ENCODE measurements at places on chromosomes 6 and 20.

DNA sequence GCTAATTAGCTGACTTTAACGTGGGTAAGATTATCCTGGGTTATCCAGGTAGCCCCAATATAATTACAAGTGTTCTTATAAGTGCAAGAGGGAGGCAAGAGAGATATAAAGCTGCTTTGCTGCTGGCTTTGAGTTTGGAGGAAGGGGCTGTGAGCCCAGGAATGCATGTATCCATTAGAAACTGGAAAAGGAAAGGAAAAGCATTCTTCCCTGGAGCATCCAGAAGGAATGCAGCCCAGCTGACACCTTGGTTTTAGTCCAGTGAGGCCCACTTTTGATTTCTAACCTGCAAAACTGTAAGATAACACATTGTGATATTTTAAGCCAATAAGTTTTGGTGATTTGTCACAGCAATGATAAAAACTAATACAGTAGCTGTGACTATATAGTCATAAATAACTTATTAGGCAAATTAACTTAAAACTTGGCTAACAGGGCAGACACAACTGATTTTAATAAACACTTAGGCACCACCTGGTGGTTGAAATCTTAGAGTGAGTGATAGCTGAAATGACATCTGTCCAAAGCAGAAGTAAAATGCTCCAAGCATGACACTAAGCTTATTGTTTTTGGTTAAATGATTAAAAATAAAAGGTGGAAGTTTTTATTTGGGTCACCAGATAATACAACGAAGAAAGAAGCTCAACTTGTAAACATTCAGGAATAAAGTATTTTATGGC lies 35.6 kb downstream of the ADGRF4 start:
- DNase-seq = no peak

GRCh38 chr6:106517706-106518105 lies 111.6 kb downstream of the RTN4IP1 start:
- DNase-seq = no peak

GRCh38 chr6:145135702-145136101 lies 599.6 kb downstream of the EPM2A start:
- DNase-seq = no peak

GRCh38 chr20:62745279-62745951 lies 36.8 kb downstream of the NTSR1 start:
- peak; percentile 24 for DNase-seq

GRCh38 chr6:161631676-161632194 lies 357.9 kb upstream of the AGPAT4 start:
- peak; percentile 64 for DNase-seq

DNA sequence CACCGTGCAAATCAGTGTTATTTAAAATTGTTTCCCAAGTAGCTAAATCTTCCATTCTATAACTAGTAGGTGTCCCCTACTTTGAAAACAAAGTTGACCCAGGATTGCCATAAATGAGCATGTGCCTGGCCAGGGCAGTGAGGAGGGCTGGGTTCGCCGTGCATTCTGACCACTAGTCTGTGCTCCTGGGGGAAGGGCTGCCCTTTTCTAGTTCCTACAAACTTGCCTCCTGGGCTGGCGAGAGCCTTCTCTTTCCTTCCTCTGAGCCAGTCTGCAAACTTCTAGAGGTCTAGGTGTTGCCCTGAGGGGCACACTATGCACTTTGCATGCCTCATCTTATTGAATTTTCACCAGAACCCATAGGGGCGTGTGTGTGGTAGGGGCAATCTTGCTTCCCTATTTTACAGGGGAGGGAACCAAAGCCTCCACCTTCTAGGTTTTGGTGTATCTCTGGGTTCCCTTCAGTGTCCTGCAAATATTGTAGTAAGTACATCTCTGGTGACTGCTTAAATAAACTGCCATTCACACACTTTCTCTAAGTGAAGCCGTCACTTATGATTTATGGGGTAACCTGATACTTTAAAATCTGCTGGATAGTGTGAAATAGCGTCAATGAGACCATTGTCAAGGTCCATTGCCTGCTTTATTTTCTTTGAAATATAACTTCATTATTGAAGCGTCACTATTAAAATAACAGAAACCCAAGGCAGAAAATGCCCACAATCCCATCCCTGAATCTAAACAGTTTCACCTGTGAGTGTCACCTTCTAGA lies 42.2 kb downstream of the CDH26 start:
- DNase-seq = no peak

DNA sequence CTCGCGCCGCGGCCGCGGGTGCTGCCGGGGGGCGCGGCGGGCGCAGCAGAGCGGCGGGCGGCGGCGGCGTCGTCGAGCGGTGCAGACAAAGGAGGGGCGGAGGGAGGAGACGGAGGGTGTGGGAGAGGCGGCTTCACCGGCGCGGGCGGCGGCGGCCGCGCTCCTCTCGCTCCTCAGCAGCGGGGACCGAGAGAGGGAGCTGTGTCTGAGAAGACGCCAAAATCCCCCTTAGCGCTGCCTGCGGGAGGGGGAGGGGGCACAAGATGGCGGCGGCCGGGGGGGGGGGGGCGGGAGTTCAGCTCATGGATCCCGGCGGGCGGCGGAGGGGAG lies 296 bp downstream of the ADNP start:
- no peak for DNase-seq

DNA sequence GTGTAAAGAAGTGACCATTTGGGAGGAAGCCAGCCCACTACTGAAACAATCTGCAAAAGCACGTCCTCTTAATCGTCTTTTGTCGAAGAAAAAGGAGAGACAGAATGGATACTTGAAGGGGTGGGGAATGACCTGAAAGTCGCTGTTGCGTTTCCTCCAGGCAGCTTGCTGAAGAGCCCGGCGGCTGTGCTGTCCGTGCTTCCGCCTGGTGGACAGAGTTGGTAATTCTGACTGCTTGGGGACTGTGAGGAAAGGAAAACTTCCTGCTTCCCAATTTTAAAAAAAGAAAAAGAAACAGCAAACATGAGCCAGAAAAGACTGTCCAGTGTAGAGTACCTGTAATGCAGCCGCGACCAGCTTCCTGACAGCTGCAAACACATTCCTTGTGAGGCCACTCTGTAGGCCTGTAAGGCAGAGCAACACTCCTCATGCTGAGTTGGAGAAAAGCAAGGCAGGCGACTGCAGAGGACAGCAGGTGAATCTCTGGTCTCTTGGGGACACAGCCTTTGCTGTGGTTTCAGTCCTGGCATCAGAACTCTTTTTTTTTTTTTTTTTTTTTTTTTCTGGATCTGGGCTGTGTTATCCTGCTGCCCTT lies 251.1 kb upstream of the TBX18 start:
- peak; percentile 82 for DNase-seq

DNA sequence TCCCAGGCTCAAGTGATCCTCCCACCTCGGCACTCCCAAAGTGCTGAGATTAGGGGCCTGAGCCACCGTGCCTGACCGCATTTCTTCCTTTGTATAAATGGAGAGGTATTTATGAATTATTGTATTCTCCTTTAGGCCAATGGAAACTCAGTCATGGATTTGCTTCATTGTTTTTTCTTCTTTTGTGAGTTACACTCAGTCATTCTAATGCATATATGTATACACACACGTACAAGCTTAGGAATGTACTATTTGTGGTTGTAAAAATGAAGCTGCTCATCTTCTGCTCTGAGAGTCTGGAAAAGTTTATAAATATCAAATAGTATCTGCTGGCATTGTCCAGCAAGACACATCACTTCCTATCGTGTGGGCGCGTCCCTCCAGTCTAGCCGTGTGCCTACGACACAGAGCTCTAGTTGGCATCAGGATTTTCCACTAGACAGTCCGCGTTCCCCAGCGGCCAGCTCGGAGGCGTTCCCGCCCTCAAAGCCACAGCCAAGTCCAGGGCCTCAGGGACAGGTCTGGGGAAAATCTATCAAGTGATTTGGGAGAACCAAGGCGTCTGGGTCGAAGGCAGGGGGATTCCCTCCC lies 215.2 kb downstream of the NFATC2 start:
- DNase-seq = peak; percentile 64

- DNase-seq = peak; percentile 74
Observed at GRCh38 chr20:45436732-45437485, 21.0 kb downstream of the PIGT start.

- no peak for DNase-seq
Observed at GRCh38 chr6:34836008-34836407, 44.1 kb downstream of the BLTP3A start.

GRCh38 chr6:158686311-158686710 lies 36.5 kb downstream of the SYTL3 start:
- no peak for DNase-seq
